Stimulated activated memory B cell treated with anti-CD40 and anti-IgM and Interleukin-4, amounts not matched to agents 10 μg/mL and 1 μg/mL and 100 μg/mL, for 72 hours (primary cell): ENCODE measurements at places on chromosomes 1 and 21.

DNA sequence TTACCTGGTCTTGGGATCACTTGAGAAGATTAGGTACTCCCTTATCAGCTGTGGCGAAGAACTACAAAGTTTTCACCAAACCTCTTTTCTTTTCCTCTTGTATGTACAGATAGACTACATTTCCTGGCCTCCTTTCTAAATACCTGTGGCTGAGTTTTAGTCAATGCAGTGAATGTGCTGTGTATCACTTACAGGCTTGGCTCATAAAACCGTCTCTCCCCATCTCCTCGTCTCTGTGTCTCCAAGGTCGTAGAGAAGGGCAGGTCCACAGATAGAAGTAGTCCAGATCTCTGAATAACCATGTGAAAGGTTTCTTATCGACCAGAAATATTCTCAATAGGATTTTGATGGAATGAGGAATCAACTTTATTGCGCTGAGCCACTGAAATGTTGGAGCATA, 9.0 kb upstream of the JUN start:
- H3K36me3 ChIP-seq, result peaks cover 23% of the 10 kb centered on the region
- no peak for ATAC-seq
- peaks cover 37% of the 10 kb centered on the region for H3K4me1 ChIP-seq

DNA sequence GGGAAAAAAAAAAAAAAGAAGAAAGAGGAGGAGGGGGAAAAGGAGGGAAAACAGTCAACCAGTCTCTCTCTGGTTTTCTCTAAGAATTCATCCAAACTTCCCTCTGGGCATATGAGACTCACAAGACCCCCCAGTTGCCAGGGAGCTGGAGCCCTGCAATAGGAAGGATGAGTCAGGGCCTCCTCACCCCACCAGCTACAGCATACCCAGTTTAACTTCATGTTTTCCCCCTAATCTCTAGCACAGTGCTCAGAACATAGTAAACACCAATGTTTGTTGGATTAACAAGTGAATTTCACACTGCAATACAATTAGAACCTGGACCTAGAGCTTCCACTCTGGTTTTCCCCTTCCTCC, 7.8 kb downstream of the F11R start:
- ATAC-seq, result no peak
- H3K4me1 ChIP-seq, result peaks cover 32% of the 10 kb centered on the region
- no peaks in the 10 kb centered on the region for H3K36me3 ChIP-seq
- peak overlapping the region; percentile 97 for H3K27ac ChIP-seq

DNA sequence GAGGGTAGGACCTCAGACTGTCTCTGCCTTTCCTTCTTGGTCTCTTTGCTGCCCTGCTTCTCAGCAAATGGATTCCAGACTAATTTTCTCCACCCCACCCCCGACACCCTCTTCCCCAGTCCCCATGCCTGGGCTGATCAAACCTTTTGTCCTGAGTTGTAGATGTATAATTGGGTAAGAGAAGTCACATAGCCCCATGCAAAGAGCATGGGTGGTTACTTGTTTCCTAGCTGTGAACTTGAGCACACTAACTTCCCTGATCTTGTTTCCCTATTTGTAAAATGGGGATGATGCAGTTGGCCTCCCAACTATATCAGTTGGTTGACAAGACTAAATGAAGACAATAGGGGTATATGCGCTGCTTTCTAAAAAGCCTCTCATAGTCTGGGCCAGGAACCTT, 9.2 kb downstream of the PADI6 start:
- no peak overlapping the region for H3K4me3 ChIP-seq
- H3K4me1 ChIP-seq, result no peaks in the 10 kb centered on the region
- no peak for ATAC-seq
- H3K27me3 ChIP-seq, result peaks cover 34% of the 10 kb centered on the region
- no peak overlapping the region for H3K27ac ChIP-seq

- H3K27ac ChIP-seq, result no peak overlapping the region
- H3K4me3 ChIP-seq, result no peak overlapping the region
- H3K27me3 ChIP-seq, result no peaks in the 10 kb centered on the region
Measured at GRCh38 chr1:187682112-187682511, 853.4 kb downstream of the PLA2G4A start.

DNA sequence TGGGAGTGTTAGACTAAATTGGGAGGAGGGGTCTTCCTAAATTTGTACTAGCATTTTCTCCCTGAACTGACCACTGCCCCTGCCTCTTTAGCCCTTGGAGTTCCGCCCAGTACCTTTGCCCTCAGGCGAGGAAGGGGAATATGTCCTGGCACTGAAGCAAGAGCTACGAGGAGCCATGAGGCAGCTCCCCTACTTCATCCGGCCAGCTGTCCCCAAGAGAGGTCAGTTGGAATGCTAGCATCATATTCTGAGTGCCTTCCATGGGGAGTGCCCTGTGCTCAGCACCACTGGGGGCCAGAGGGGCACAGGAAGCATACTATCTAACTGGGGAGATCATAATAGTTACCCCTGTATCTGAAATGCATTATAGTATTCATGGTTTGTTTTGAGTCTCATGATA, 10.7 kb downstream of the POLR3GL start:
- H3K36me3 ChIP-seq, result peaks cover 18% of the 10 kb centered on the region
- H3K27ac ChIP-seq, result peak overlapping the region; percentile 40
- ATAC-seq, result no peak

DNA sequence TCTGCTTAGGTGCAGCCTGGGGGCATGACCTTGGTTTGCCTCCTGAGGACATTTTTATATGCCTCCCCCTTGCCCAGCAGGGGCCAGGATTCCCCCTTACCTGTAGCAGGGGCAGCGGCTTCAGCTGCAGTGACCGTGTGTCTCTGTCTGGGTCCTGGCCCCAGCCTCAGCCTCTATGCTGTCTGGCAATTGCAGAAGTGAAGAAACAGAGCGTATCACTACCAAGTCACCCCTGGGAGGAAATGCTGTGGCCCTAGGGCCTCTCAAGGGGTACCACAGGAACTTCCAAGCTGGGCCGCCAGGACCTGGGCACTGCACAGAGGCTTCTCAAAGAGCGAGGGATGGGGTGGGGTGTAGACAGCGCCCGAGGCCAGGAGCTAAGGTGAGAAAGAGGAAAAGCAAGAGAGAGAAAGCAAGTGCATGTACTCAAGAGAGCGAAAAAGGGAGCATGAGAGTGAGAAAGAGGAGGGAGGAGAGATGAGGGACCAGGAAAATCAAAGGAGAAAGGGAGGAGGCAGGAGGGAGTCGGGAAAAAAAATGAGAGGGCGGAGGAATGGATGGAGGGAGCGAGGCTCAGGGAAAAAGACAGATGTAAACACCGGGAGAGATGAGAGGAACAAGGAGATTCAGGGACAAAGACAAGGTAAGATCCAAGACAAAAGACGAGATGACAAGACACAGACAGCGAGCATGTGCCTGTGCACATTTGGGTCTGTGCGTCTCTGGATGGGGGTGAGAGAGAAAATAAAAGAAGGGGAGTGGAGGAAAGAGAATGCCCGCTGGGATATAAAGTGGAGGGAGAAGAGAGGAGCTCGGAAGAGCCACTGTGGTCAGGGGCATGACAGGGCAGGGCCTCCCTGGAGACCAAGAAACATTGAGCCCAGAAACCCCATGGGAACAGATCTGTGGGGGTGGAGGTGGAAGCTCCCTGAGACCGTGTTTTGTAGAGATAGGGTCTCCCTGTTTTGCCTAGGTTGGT, at the start of gene PTAFR:
TSS of gene PTAFR (minus strand) at position 199 of the 979 bp plus-strand sequence. CDS start 25,669 bp downstream, outside the sequence.
- H3K4me1 ChIP-seq, result peaks cover 81% of the 10 kb centered on the region
- peak within 1 kb of the TSS; percentile 82 for H3K4me3 ChIP-seq
- peak; percentile 87 for ATAC-seq
- H3K27ac ChIP-seq, result peak within 1 kb of the TSS; percentile 73
- H3K36me3 ChIP-seq, result no peaks in the 10 kb centered on the region
- H3K27me3 ChIP-seq, result no peaks in the 10 kb centered on the region

- H3K4me3 ChIP-seq, result no peak overlapping the region
- no peak overlapping the region for H3K27ac ChIP-seq
- ATAC-seq, result no peak
Measured at GRCh38 chr1:214422137-214422671, 129.2 kb downstream of the PTPN14 start.

DNA sequence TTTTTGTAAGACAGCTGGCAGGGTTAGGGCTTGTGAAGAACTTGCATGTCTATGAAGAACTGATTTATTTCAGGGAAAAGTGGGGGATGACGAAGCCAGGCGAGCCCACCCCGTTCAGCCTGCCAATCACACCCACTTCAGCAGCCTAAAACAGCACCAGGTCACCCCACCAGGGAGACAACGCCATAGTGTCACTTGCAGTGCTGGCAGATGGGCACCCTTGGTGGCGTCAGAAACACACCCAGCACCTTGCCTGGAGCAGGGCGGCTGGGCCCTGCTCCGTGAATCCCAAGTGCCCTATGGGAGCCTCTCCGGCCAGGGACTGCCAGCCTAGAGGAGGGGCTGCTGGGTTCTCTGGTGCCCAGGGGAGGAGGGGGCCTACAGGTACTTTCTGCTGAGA, 5.0 kb upstream of the NADK start:
- no peaks in the 10 kb centered on the region for H3K27me3 ChIP-seq
- no peak for ATAC-seq

DNA sequence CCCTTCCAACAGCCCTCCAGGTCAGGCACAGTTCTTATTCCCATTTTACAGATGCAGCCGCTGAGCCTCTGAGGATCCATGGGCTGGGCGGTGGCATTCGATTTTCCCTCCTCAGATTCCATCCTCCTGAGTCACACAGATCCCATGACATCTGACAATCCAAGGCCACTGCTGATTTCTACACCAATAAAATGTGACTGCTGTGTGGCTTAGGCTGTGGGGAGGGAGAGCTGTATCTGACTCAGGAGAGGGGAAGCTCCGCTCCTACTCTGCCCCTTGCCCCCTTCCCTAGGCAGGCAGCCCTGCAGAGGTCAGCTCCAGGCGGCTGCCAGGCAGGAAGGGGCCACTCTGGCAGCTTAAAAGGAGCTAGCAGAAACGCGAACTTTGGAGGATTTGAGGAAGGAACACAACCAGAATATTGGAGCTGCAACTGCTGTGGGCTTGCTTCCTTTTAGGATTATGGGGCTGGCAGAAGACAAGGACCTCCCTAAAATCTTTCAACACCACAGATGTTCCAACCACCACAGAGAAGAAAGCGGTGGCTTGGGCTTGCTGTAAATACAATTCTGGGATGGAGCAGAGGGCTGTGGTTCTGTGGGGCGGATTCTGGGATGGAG, 50.0 kb downstream of the MRPL37 start:
- no peak overlapping the region for H3K4me3 ChIP-seq
- H3K4me1 ChIP-seq, result no peaks in the 10 kb centered on the region
- no peak for ATAC-seq
- no peaks in the 10 kb centered on the region for H3K27me3 ChIP-seq
- H3K36me3 ChIP-seq, result no peaks in the 10 kb centered on the region
- H3K27ac ChIP-seq, result no peak overlapping the region

GRCh38 chr1:201354151-201354900, 23.2 kb downstream of the TNNT2 start:
- no peak overlapping the region for H3K4me3 ChIP-seq
- H3K27ac ChIP-seq, result no peak overlapping the region
- ATAC-seq, result no peak
- no peaks in the 10 kb centered on the region for H3K36me3 ChIP-seq
- no peaks in the 10 kb centered on the region for H3K4me1 ChIP-seq

GRCh38 chr1:48740621-48741020, 36.1 kb downstream of the BEND5 start:
- peaks cover 54% of the 10 kb centered on the region for H3K36me3 ChIP-seq
- no peak for ATAC-seq
- H3K27ac ChIP-seq, result no peak overlapping the region
- no peaks in the 10 kb centered on the region for H3K27me3 ChIP-seq
- H3K4me1 ChIP-seq, result peaks cover 19% of the 10 kb centered on the region
- H3K4me3 ChIP-seq, result no peak overlapping the region

GRCh38 chr1:89844241-89844807, 23.5 kb downstream of the LRRC8D start:
- no peak for ATAC-seq
- H3K27ac ChIP-seq, result peak overlapping the region; percentile 93
- H3K4me3 ChIP-seq, result peak overlapping the region; percentile 95
- H3K36me3 ChIP-seq, result peaks cover 10% of the 10 kb centered on the region
- H3K4me1 ChIP-seq, result peaks cover 45% of the 10 kb centered on the region

- H3K4me3 ChIP-seq, result no peak overlapping the region
- no peaks in the 10 kb centered on the region for H3K4me1 ChIP-seq
- no peak for ATAC-seq
Measured at GRCh38 chr1:57678138-57678537, 254.3 kb upstream of the DAB1 start.

DNA sequence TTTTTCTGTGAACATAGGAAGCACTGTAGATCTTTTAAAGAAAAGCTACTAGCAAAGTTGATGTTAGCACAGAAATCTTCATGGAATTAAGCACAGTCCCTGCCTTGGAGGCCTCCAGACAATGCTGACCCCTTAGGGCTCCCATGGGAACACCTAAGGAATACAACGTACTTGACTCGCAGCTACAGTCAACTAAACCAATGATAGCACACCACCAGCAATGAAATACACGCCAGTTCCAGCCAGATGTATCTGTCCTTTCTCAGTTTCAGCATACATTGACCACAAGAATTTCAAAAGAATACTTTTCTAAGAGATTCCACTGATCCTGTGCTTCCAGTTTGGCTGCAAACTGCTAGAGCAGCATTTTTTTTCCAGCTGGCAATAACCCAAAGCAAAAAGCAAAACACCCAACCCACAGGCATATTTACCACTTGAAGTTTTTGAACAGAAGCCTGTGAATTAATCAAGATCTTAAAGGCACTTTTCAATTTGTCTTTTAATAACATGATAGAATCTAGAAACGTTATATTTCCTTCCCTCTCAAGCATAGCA, 42.8 kb upstream of the KRTAP11-1 start:
- no peaks in the 10 kb centered on the region for H3K36me3 ChIP-seq
- H3K4me1 ChIP-seq, result no peaks in the 10 kb centered on the region
- no peaks in the 10 kb centered on the region for H3K27me3 ChIP-seq
- H3K27ac ChIP-seq, result no peak overlapping the region
- no peak overlapping the region for H3K4me3 ChIP-seq
- ATAC-seq, result no peak

GRCh38 chr1:159705251-159705903, 9.0 kb downstream of the CRP start:
- H3K27me3 ChIP-seq, result peaks cover 27% of the 10 kb centered on the region
- no peaks in the 10 kb centered on the region for H3K36me3 ChIP-seq
- ATAC-seq, result no peak
- H3K27ac ChIP-seq, result no peak overlapping the region

GRCh38 chr1:57311411-57311810, 112.4 kb downstream of the DAB1 start:
- H3K27ac ChIP-seq, result no peak overlapping the region
- H3K4me3 ChIP-seq, result no peak overlapping the region
- H3K27me3 ChIP-seq, result no peaks in the 10 kb centered on the region
- ATAC-seq, result no peak
- peaks cover 8% of the 10 kb centered on the region for H3K4me1 ChIP-seq

GRCh38 chr1:224939844-224940425, 10.5 kb downstream of the DNAH14 start:
- no peaks in the 10 kb centered on the region for H3K4me1 ChIP-seq
- H3K27ac ChIP-seq, result no peak overlapping the region
- H3K27me3 ChIP-seq, result no peaks in the 10 kb centered on the region
- H3K4me3 ChIP-seq, result no peak overlapping the region
- no peaks in the 10 kb centered on the region for H3K36me3 ChIP-seq

- no peak for ATAC-seq
- no peak overlapping the region for H3K27ac ChIP-seq
- H3K4me3 ChIP-seq, result no peak overlapping the region
- H3K4me1 ChIP-seq, result no peaks in the 10 kb centered on the region
- no peaks in the 10 kb centered on the region for H3K36me3 ChIP-seq
Measured at GRCh38 chr1:227428803-227429202, 110.5 kb upstream of the CDC42BPA start.
